ENCODE measurements at places on chromosomes 4 and X.

GRCh38 chrX:20237864-20238263, 28.8 kb downstream of the RPS6KA3 start:
- DNase-seq, result no peak

GRCh38 chr4:95190751-95191436, 357.9 kb downstream of the UNC5C start:
- no peak for DNase-seq

DNA sequence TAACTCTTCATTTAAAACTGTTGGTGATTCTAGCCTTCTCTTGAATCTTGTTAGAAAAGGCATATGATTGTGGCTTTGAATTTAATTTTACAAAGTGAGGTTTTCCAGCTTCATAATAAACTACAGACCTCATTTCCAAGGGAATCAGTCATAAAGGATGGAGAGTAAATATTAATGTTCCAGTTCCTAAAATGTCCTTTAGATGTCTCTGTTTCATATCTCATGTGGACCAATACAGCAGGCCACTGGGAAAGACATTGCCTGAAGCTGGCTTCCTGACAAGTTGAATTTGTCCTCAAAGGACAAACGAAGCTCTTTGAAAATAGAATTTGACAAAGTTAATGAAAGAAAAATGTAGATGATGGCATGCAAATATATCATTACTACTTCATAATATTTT, 125.4 kb downstream of the ZNF330 start:
- DNase-seq, result peak; percentile 42

DNA sequence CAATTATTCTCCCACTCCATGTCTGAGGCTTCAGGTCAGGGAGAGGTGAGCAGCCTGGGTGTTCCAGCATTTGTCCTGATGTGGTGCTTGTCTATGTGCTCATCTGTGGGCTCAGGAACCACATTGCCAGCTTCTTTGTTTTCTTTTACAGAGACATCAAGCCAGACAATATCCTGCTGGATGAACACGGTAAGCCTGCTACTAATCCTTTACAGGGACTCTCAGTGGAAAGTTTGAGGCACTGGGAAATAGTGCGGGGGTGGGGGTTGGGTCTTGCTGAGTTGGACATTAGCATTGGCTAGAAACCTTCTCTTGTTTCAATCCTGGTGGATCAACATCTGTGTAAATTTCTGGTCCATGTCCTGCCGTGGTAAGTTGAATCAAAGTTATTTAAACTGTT, 310.3 kb downstream of the EVC2 start:
- DNase-seq, result no peak

DNA sequence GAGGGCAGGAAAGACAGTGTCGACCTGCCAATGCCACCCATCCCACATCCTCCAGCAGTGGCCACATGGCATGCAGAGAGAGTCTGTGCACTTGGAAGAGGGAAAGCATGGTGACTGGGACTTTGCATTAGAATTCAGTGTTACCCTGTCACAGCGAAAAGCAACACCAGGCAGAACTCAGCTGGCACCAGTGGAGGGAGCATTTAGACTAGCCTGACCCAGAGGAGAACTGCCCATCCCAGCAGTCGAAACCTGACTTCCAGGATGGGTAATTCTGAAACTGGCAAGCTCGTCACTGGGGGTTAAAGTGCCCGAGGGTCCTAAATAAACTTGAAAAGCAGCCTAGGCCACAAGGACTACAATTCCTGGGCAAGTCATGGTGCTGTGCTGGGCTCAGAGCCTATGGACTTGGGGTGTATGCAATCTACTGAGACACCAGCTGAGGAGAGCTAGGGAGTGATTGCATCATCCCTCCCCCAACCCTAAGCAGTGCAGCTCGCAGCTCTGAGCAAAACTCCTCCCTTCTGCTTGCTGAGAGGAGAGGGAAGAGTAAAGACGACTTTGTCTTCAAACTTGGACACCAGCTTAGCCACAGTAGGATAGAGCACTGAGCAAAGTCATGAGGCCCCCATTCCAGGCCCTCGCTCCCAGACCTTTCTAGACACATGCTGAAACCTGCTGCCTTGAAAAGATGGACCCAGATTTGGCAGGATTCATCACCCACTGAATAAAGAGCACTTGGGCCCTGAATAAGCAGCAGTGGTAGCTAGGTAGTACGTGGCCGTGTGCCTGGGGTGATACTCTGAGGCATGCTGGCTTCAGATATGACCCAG, 68.8 kb downstream of the DDX60L start:
- no peak for DNase-seq

GRCh38 chrX:63282077-63282476, 69.1 kb downstream of the SPIN4 start:
- no peak for DNase-seq

DNA sequence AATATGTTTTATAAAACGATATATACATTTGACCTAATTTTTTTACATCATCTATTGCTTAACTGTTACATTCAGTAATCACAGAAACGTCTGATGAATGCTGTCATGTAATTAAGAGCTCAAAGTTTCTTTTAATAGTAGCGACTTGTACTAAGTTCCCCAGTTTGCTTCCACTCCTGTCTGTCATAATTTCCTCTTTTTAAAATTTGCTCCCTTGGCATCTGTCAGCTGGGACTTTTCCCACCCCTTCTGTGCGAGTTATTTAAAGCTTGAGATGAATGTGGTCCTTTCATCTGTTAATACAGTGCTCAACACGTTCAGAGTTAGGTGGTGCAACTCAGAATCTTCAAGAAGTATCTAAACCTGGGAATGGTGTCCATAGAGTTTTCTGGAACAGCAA, 1.2 kb downstream of the RAP1GDS1 start:
- peak; percentile 4 for DNase-seq

DNA sequence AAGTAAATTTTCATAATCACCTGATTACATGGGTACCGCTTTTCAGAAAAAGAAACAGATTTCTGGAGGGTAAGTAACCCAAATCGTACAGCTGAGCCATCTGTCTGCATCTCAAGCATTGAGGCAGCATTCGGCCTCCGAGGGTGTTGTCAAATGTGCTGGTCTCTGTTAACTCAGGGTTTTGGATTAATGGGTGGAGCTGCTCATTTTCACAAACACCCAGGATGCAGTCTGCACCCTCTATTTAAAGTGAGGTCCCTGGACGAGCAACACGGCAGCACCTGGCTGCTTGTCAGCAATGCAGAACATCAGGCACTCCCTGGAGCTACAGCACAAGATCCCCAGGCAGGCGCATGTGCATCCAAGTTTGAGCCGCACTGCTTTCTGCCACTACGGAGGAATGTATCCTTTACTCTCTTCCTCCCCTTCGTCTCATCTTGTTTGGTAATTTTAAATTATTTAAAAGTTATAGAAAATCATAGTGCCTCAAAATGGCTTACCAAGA, 24.7 kb upstream of the NAP1L5 start:
- no peak for DNase-seq

DNA sequence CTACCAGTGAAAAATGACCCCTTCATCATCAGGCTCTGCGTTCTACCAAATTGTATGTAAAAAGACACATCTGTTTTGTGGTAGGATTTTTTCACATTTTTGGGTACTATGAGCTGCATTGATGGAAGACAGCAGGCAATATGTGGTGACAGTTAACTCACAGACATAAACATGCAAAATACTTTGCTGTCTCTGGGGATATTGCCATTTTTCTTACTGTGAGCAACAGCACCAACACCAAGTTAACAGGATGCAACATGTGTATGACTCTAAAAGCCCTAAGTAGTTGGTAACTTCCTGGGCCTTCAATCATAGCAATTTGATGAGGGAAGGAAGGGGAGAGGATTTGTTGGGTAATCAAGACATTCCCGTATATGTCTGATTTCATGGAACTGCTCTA, 56.4 kb upstream of the DRP2 start:
- DNase-seq, result no peak

DNA sequence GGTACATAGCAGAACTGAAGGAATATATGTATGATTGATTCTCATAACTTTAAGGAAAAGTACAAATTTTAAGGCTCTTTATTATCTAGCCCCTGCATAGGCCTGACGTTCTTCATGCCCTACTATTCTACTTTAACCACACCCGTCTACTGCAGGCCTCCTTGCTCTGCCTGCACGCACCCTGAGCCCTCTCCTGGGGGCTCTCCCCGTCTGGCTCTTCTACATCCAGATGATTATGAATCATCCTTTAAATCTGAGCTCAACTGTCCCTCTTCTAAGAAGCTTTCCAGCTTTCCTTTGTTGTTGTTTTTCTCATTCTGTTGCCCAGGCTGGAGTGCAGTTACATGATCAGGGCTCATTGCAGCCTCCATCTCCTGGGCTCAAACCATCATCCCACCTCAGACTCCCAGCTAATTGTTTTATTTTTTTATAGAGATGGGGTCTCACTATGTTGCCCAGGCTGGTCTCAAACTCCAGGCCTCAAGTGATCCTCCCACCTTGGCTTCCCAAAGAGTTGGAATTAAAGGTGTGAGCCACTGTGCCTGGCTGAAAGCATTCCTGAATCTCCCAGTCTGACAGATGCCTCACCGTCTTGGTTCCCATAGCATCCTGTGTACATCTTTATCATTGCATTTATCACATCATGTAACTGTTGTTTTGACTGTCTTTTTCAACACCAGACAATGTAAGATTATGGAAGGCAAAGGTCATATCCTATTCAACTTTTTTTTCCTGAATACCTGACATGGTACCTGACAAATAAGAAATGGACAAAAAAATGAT, 89.2 kb downstream of the WDFY3 start:
- DNase-seq, result no peak

DNA sequence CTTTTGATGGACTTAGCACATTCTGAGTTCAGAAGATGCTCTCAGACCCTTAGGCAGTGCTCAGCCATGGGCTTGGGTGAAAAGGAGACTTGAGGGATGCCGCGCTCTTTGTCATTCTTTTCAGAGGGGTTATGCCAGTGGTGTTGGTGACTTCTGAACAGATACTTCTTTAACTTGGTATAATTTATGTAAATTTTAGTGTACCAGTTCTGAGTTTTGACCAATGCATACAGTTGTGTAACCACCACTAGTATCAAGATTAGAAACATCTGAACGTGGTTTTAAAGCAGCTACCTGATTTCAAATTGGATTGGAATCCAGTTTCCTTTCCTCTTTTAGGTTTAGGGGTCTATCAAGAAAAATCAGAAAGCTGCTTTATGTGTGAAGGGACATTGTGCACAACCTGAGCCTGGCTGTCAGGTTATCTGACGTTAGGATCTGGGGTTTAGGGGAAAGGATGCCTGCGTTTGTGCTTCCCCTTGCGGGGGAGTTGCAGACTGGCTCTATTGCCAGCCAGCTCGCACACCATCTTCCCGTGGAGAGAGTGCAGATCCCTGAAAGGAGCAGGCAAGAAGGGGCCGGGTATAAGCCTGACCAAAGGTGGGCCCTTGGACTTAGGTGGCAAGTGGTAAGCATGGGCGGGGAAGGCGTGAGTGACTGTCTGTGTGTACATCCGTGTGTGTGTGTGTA, 19.0 kb downstream of the SMS start:
- no peak for DNase-seq

DNA sequence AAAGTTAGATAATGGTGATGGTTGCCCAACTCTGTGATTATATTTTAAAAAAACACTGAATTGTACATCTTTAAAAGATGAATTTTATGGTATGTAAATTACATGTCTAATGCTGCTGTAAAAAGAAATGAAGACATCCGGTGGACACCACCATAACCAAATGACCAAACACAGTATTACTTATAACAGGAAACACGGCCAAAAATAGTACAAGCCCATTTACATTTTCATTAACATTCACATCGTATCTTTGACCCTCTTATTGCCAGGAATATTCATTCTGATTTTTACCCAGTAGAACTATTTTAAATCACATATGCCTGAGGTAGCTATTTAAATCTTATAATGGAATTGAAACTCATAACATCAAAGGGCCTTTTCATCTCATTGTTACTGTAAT, 143.2 kb downstream of the CFAP47 start:
- DNase-seq, result no peak

DNA sequence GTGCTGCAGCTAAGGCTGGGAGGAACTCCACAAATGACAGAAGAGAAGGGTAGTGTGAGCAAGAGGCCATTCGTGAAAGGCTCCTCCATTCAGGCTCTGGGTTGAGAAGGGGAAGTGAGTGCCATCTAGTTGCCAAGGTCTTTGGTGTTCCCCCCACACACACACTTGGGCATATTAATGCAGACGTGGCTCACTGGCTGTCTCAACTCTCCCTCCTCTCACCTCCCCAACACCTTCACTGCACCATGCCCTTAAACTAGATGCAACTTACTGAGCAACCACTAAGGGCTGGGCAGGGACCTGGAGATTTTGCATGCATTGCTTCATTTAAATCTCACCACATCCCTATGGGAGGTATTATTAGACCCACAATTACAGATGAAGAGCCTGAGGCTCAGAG, 8.7 kb downstream of the CLRN2 start:
- no peak for DNase-seq

- DNase-seq, result no peak
These were observed 898.2 kb downstream of the PCDH18 start for GRCh38 chr4:136634121-136634520.

GRCh38 chrX:80335062-80335830, 85.0 kb upstream of the TENT5D start:
- peak; percentile 7 for DNase-seq

DNA sequence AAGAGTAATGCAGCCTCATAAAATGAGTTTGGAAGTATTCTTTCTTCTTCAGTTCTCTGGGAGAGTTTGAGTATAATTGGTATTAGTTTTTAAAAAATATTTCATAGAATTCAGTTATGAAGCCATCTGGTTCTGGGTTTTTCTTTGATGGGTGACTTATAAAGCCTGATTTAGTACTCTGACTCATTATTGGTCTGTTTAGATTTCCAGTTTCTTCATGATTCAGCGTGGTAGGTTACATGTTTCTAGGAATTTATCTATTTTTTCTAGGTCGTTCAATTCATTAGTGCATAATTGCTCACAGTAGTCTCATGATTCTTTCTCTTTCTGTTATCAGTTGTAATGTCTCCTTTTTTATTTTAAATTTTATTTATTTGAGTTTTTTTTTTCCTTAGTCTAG, 111.2 kb downstream of the CEP44 start:
- no peak for DNase-seq

- no peak for DNase-seq
These were observed 192.0 kb downstream of the PPP3CA start for GRCh38 chr4:101155368-101155767.

- DNase-seq, result no peak
These were observed 49.3 kb downstream of the APELA start for GRCh38 chr4:164926301-164926700.

DNA sequence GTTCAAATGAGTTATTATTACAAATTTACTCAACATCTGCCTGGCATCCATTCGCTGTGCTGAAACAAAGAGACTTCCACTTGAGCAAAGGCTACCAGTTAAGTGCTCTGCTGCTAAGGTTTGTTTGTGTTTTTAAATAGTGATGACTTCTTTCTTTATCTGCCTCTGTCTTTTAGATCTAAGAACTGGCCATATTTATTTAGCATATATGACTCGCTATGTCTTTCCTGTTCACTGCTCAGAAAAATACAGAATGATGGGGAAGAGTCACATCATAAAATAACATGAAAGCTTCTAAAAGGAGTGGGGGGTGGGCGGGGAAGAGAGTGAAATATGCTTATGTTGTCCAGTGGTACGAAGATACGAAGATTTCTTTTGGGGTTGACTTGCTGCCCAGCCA, 322.2 kb downstream of the GPAT3 start:
- DNase-seq, result no peak

DNA sequence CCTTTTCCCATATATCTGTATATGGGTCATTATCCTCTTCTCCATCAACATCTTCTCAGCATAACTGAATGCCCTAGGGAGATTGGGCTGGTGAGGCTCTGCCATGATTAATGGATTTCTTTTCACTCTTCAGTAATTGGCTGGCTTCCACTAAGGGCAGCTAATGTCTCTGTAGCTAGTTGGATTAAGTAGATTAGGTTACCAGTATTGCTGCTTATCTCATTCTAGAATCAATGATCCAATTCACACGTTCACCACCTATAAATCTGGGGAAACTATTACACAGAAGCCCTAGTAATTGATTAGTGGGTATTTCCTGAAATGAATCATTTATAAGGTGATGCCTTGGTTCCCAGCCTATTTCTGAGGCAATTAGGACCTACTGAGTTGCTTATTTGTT, 94.8 kb downstream of the KDR start:
- no peak for DNase-seq
